ENCODE measurements at places on chromosomes 6 and 20. TPM values are rescaled to one million over a fixed set of nuclear protein-coding genes. Genes with fewer than 3 reads are reported as not detected.
A peak's percentile ranks its signal among the peaks of the same experiment; 100 is the strongest.

Gene EMILIN3
- 0.54 TPM for total RNA-seq

Gene HECA
- total RNA-seq = 3.9 TPM

Gene FAM83C
- not detected for total RNA-seq

DNA sequence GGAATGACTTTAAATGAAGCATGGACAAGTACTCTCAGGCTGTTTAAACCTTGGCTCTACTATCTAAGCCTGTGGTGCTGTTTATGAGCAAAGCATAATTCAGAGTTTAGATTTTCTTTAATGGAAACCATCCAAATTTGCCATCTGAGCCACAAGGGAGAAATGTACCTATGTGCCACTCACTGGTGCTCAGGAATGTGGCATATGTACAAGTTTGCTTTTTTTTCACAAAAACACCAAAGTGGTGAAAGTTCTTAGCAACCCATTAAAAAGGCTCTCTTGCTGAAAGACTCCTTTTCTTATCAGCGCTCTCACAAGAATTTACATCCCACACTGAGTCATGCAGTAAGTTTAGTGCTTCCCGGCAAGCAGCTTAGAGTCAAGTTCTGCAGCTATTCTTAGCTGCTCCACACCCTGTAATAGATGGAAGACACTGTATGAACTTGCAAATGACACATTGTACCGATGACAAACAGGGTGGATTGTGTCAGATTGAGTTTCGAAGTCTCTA is 57.3 kb upstream of the MLIP start:
- DNase-seq = peak; percentile 12
- no peak overlapping the region for H3K4me3 ChIP-seq
- H3K4me1 ChIP-seq = 0 out of 2 replicates have a peak, but pooled peaks cover 4% of the 10 kb centered on the region
- no peaks in the 10 kb centered on the region for H3K36me3 ChIP-seq

GRCh38 chr20:49982346-49983122 is at the start of gene SNAI1:
Gene SNAI1 (plus strand): TSS chr20:49982980. CDS start chr20:49983060, 80 bp downstream.
- H3K4me3 ChIP-seq = peak within 1 kb of the TSS; percentile 88
- no peak for DNase-seq
- no peaks in the 10 kb centered on the region for H3K36me3 ChIP-seq
- peak within 1 kb of the TSS; percentile 88 for H3K27ac ChIP-seq
- H3K27me3 ChIP-seq = no peaks in the 10 kb centered on the region

DNA sequence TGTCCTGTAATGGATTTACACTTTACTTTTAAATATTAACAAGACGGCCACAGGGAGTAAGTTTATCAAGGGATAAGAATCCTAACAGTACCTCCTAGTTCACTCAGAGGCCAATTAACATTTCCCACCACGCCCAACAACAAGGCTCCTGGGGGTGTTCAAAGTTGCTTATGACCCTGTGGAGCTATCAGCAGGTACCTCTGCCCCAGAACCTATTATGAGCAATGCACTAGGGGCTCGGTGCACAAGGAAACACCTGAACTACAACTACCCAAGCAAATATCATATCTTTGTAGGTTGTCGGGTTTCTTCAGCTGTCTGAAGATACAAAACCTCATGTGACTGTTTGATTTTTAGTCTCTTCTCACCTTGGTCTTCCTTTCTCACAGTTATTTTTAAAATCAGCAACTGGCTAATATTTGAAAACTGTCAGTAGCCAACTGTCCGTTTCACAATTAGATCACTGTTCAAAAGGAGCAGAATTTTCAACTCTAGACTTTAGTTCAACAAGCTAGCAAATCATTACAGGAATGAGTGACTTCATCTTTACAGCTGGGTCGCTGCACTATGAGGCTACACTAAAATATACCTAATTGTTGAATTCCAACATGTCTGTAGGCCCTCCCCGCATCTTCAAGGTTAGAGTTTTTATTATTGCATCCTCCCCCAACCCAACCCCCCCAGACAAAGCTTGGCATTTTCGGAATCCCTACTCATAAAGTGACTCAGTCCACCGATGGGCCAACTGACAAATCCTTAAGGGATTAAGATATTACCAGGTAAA is 38.1 kb downstream of the B4GALT5 start:
- no peaks in the 10 kb centered on the region for H3K36me3 ChIP-seq
- peak overlapping the region; percentile 91 for H3K27ac ChIP-seq
- H3K4me1 ChIP-seq = peaks cover 71% of the 10 kb centered on the region
- H3K4me3 ChIP-seq = no peak overlapping the region

DNA sequence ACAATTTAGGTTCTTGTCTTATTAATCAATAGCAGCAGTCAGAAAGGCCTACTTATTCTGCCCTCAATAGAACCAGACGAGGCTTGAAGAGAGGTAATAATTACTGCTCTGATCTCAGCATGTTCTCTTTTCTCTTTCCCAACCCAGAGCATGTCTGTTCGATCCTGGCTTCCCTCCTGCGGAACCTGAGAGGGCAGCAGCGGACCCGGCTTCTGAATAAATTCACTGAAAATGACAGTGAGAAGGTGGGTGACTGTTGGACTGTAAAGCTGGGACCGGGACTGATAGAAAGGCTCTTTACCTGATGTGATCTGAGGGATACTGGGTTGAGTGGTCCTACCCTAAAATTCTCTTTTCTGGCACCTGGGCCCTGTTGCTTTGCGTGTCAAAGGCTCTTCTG is 63.0 kb upstream of the VSTM2L start:
- H3K4me3 ChIP-seq = no peak overlapping the region
- no peak for DNase-seq
- no peaks in the 10 kb centered on the region for H3K4me1 ChIP-seq
- H3K36me3 ChIP-seq = no peaks in the 10 kb centered on the region
- no peak overlapping the region for H3K27ac ChIP-seq
- no peaks in the 10 kb centered on the region for H3K27me3 ChIP-seq

DNA sequence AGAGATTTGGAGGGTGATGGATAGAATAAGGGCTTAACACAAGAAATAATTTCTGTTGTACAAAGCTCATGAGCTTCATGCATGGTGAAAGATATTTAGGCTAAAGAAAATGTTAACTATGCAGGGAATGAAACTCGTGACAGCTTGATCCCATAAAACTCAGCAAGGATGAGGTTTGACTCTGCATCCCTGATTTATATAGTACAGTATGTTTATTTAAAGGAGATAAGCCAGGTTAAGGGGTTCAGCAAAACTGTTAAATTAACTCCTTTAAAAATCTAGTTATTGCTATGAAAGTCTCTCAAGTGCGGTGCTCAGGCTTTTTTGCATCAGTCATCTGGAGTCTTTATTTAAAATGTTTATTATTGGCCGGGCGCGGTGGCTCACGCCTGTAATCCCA is 326.4 kb downstream of the LAMA2 start:
- no peaks in the 10 kb centered on the region for H3K4me1 ChIP-seq
- no peak overlapping the region for H3K4me3 ChIP-seq
- no peak for DNase-seq
- H3K36me3 ChIP-seq = no peaks in the 10 kb centered on the region
- H3K27ac ChIP-seq = no peak overlapping the region
